ENCODE measurements at places on chromosomes 1 and 21.
A peak's percentile ranks its signal among the peaks of the same experiment; 100 is the strongest.

DNA sequence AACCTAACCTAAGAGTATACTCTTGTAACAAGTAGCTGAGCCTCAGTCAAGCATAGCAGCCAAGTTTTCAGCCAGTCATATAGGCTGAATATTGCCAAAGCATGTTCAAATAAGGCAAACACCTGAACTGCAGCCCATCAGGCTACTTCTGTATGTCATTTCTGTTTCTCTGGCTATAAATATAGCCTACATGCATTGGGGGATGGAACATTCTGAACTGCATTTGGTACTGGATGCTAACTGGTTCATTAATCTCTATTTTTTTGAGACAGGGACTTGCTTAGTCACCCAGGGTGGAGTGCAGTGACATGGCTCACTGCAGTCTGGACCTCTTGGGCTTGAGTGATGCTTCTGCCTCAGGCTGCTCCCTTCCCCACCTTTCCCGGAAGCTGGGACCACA is 37.3 kb downstream of the MAST2 start:
- no peak for DNase-seq

- peak; percentile 37 for DNase-seq
These were observed 5.0 kb downstream of the HAPLN2 start for GRCh38 chr1:156623946-156624813.

GRCh38 chr1:2530513-2531361 is 674 bp upstream of the HES5 start:
- no peak for DNase-seq

DNA sequence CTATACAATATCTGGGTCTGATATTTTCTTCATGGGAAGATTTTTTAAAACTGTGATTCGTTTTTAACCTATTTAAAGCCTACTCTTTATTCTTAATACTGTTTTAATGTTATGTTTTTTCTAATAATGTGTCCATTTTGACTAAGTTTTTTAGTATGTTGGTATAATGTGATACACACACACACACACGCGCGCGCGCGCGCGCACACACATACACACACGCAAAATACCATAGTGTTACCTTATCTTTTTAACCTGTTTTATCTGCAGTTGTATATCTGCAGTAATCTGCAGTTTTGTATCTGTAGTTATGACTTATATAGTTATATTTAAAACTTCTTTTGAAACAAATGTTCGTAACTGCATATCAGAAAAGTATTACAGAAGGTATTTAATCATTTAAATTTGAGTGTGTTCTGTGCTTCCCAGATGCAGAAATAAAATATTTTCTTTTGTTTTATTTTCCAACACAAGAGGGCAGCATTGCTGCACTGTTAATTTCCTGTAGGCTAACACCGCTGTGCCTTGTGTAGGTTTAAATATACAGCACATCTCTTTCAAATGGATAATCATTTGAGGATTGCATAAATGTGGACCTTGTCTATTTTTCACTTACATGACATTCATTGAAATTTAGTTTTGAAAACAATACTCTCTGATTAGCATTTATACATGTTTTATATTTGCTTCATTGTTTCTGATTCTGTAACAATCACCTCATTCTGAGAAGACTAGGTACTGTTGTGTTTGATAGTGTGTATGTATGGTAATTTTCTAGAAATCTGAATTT is 166.1 kb downstream of the PDE4B start:
- DNase-seq = peak; percentile 74

DNA sequence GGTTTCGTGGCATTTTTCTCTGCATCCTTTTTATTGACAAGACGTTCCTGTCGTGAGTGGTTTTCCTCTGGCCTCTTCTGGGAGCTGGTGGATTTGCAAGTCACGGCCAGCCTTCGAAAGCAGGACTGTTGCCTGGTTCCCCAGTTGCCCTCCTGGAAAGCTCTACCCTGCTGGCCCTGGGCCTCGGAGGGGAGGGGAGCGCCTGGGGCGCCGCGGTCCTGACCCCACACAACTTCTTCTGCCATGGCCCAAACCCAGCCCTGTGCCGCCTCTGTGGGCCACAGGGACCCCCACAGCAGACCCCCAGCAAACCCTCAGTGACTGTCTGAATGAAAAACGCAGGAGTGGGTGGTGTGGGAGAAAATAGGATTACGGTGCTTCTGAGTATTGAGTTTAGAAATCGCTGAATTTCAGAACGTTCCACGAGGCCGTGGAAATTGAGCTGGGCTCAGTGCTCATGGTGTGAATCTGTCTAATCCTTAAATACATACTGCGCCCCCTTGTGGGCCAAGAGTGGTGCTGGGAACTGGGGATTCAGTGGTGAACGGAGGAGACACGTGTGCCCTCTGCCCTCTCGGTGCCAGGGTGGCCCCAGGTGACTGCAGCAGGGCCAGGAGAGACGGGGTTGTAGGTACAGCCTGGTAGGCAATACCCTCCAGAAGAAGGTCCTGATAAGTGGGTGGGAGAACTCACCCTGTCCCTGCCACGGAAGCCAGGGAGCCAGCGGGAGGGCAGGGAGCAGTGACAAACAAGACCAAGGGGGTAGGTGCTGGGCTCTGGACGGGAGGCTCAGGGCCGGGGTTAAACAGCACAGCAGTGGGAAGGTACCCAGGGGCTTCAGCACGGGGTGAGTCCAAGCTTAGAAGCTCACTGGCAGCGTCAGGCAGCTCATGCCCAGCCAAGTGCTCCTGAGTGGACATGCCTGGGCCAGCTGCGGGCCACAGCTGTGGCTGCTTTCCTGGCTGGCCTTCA is 101.2 kb upstream of the COL6A1 start:
- peak; percentile 68 for DNase-seq

- peak; percentile 51 for DNase-seq
These were observed 56.6 kb downstream of the AGPAT3 start for GRCh38 chr21:43921571-43921978.

Measured in CD4-positive, alpha-beta T cell treated with Interleukin-4 for 1 hour (primary cell).